ENCODE measurements at places on chromosomes 16 and 17. TPM values are rescaled to one million over a fixed set of nuclear protein-coding genes. Genes with fewer than 3 reads are reported as not detected.
A peak's percentile ranks its signal among the peaks of the same experiment; 100 is the strongest.

DNA sequence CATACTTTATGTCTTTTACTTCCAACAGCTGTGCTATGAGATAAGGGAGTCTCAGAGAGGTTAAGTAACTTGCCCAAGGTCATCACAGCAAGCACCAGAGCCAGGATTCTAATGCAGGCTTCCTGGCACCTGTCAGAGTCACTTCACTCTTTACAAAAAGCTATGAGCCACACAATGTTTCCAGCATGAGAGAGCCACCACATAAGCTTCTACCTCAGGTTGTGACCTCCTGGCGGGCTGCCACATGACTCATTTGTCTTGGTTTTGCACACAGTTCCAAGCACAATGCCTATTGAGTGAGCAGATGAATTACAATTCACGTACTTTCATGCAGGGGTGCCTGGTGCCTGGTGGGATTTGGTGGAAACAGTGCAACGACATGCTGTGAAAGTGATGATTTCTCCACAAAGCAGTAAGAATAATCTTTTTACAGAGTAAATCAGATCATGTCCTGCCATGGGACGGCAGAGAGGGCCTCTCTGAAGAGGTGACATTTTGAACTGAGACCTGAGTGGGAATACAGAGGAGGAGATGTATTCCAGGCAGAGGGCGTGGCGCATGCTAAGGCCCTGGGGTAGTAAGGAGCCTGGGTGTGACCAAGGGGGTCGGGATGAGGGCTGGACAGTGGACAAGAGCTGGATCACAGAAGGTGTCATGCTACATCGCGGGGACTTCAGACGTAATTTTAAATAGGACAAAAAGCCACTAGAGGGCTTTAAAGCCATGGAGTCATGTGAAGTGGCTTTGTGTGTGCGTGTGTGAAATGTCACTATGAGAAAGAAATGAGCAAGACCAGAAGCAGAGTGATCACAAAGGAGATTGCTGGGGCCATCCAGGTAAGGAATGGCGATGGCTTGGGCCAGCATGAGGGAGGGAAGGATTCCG lies 53.4 kb downstream of the CACNG3 start:
- H3K4me1 ChIP-seq, result no peaks in the 10 kb centered on the region
- peaks cover 23% of the 10 kb centered on the region for H3K27me3 ChIP-seq
- H3K27ac ChIP-seq, result no peak overlapping the region
- no peaks in the 10 kb centered on the region for H3K36me3 ChIP-seq

GRCh38 chr17:43787728-43788127 lies 7.5 kb downstream of the CFAP97D1 start:
- no peak for DNase-seq
- H3K36me3 ChIP-seq, result no peaks in the 10 kb centered on the region
- H3K27me3 ChIP-seq, result peaks cover 5% of the 10 kb centered on the region
- no peak overlapping the region for H3K27ac ChIP-seq

DNA sequence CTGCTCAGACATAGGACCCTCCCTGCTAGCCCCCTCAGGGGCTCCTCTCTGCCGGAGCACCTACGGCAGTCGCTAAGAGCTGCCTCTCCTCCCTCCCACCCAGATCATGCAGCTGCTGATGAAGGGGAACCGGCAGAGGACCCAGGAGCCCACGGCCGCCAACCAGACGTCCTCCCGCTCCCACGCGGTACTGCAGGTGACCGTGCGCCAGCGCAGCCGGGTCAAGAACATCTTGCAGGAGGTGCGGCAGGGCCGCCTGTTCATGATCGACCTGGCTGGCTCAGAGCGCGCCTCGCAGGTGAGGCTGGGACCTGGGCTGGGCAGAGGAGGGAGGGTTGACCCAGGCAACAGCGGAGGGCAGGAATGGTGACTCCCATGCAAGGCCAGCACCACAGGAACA lies 17.0 kb downstream of the BTBD17 start:
- H3K27ac ChIP-seq, result no peak overlapping the region
- DNase-seq, result no peak
- peaks cover 1% of the 10 kb centered on the region for H3K27me3 ChIP-seq
- H3K36me3 ChIP-seq, result no peaks in the 10 kb centered on the region
- no peaks in the 10 kb centered on the region for H3K4me1 ChIP-seq
- H3K4me3 ChIP-seq, result no peak overlapping the region

- no peaks in the 10 kb centered on the region for H3K27me3 ChIP-seq
- no peak for DNase-seq
- H3K4me1 ChIP-seq, result peaks cover 15% of the 10 kb centered on the region
- H3K27ac ChIP-seq, result no peak overlapping the region
Observed at GRCh38 chr17:42399948-42400843, 12.0 kb upstream of the STAT3 start.

- no peak overlapping the region for H3K4me3 ChIP-seq
- no peak for DNase-seq
- H3K4me1 ChIP-seq, result no peaks in the 10 kb centered on the region
Observed at GRCh38 chr17:5179003-5179402, 12.7 kb downstream of the ZNF594 start.

DNA sequence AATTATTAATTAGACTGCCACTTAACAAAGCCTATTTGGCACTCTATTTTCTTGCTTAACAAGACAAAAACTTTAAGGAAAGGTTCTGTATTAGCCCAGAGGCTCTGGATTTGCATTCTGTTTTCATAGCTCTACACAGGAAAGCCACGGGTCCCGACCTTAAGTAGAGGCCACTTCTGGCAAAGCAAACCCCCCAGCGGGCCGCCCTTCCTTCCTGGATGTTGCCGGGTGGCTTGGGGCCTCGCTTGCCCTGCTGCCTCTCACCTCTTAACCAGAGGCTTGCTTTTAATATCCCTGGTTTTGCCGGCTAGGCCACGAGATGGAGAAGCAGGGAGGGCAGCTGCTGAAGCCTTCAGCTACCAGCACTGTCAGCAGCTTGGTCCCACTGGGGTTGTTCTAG lies 4.4 kb downstream of the RTN4RL1 start:
- H3K27me3 ChIP-seq, result peaks cover 15% of the 10 kb centered on the region
- H3K4me3 ChIP-seq, result no peak overlapping the region
- no peaks in the 10 kb centered on the region for H3K36me3 ChIP-seq
- no peak overlapping the region for H3K27ac ChIP-seq

- H3K36me3 ChIP-seq, result no peaks in the 10 kb centered on the region
- no peak overlapping the region for H3K4me3 ChIP-seq
- H3K27ac ChIP-seq, result no peak overlapping the region
- DNase-seq, result no peak
- no peaks in the 10 kb centered on the region for H3K4me1 ChIP-seq
Observed at GRCh38 chr16:81212830-81213465, 25.5 kb upstream of the BCO1 start.

- no peak overlapping the region for H3K27ac ChIP-seq
- H3K27me3 ChIP-seq, result no peaks in the 10 kb centered on the region
- H3K4me1 ChIP-seq, result no peaks in the 10 kb centered on the region
- DNase-seq, result no peak
- H3K4me3 ChIP-seq, result no peak overlapping the region
Observed at GRCh38 chr17:28700830-28701492, 10.7 kb downstream of the PROCA1 start.

GRCh38 chr17:3571043-3571900 lies 13.7 kb upstream of the TRPV3 start:
- no peaks in the 10 kb centered on the region for H3K4me1 ChIP-seq
- no peak overlapping the region for H3K27ac ChIP-seq
- no peak overlapping the region for H3K4me3 ChIP-seq
- H3K27me3 ChIP-seq, result no peaks in the 10 kb centered on the region
- peaks cover 6% of the 10 kb centered on the region for H3K36me3 ChIP-seq

- H3K27me3 ChIP-seq, result no peaks in the 10 kb centered on the region
- no peak for DNase-seq
- no peak overlapping the region for H3K27ac ChIP-seq
- H3K36me3 ChIP-seq, result no peaks in the 10 kb centered on the region
- no peaks in the 10 kb centered on the region for H3K4me1 ChIP-seq
- H3K4me3 ChIP-seq, result no peak overlapping the region
Observed at GRCh38 chr16:10098991-10099390, 83.2 kb downstream of the GRIN2A start.

Gene MMP25
- 2.2 TPM for total RNA-seq

- no peaks in the 10 kb centered on the region for H3K36me3 ChIP-seq
- H3K27me3 ChIP-seq, result no peaks in the 10 kb centered on the region
- no peak overlapping the region for H3K27ac ChIP-seq
- DNase-seq, result no peak
Observed at GRCh38 chr16:50188619-50189136, 35.6 kb downstream of the TENT4B start.

GRCh38 chr16:19601083-19601976 lies 45.8 kb downstream of the VPS35L start:
- H3K36me3 ChIP-seq, result peaks cover 31% of the 10 kb centered on the region
- DNase-seq, result peak; percentile 25
- H3K4me3 ChIP-seq, result no peak overlapping the region
- no peak overlapping the region for H3K27ac ChIP-seq
- no peaks in the 10 kb centered on the region for H3K27me3 ChIP-seq

- no peaks in the 10 kb centered on the region for H3K27me3 ChIP-seq
- H3K4me1 ChIP-seq, result peaks cover 17% of the 10 kb centered on the region
- H3K27ac ChIP-seq, result no peak overlapping the region
- peaks cover 5% of the 10 kb centered on the region for H3K36me3 ChIP-seq
- H3K4me3 ChIP-seq, result no peak overlapping the region
Observed at GRCh38 chr17:82412535-82413520, 5.3 kb upstream of the HEXD start.

Gene STAC2
- total RNA-seq, result not detected

Gene GHDC
- 13.1 TPM for total RNA-seq

Gene ABCA6
- total RNA-seq, result not detected

Gene KIF18B
- total RNA-seq, result 36.2 TPM

- DNase-seq, result no peak
- H3K4me3 ChIP-seq, result no peak overlapping the region
- no peaks in the 10 kb centered on the region for H3K36me3 ChIP-seq
- H3K27ac ChIP-seq, result no peak overlapping the region
- H3K4me1 ChIP-seq, result no peaks in the 10 kb centered on the region
Observed at GRCh38 chr17:80109713-80110446, 8.5 kb downstream of the GAA start.

Gene TPSG1
- total RNA-seq, result not detected

GRCh38 chr16:86225905-86226371 lies 284.4 kb upstream of the FOXF1 start:
- no peaks in the 10 kb centered on the region for H3K4me1 ChIP-seq
- no peak for DNase-seq
- H3K4me3 ChIP-seq, result no peak overlapping the region
- no peak overlapping the region for H3K27ac ChIP-seq
- peaks cover 11% of the 10 kb centered on the region for H3K27me3 ChIP-seq

Gene ABI3
- total RNA-seq, result 19.7 TPM

- DNase-seq, result no peak
- peaks cover 8% of the 10 kb centered on the region for H3K27me3 ChIP-seq
- no peaks in the 10 kb centered on the region for H3K36me3 ChIP-seq
- H3K4me3 ChIP-seq, result no peak overlapping the region
Observed at GRCh38 chr17:39619786-39620101, 7.0 kb upstream of the PPP1R1B start.

Gene CD300E
- total RNA-seq, result not detected

Gene DNAAF8
- 0.31 TPM for total RNA-seq

GRCh38 chr17:12982224-12982623 lies 35.6 kb downstream of the ELAC2 start:
- no peak overlapping the region for H3K4me3 ChIP-seq
- DNase-seq, result no peak
- H3K4me1 ChIP-seq, result no peaks in the 10 kb centered on the region
- H3K27ac ChIP-seq, result no peak overlapping the region
- H3K27me3 ChIP-seq, result peaks cover 17% of the 10 kb centered on the region

DNA sequence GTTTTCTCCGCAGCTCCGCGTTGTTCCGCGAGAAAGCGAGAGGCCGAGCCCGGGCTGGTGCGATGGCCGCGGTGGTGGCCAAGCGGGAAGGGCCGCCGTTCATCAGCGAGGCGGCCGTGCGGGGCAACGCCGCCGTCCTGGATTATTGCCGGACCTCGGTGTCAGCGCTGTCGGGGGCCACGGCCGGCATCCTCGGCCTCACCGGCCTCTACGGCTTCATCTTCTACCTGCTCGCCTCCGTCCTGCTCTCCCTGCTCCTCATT lies 404 bp downstream of the EMC6 start:
- H3K4me1 ChIP-seq, result peaks cover 17% of the 10 kb centered on the region
- H3K4me3 ChIP-seq, result peak overlapping the region; percentile 94
- peaks cover 5% of the 10 kb centered on the region for H3K36me3 ChIP-seq
- DNase-seq, result no peak

Gene KRTAP3-1
- total RNA-seq, result not detected

Gene GRIN2C
- not detected for total RNA-seq

Gene EPX
- total RNA-seq, result not detected

Gene PPP1R9B
- total RNA-seq, result 84.3 TPM

GRCh38 chr16:46787909-46788308 lies 39.8 kb upstream of the MYLK3 start:
- H3K36me3 ChIP-seq, result peaks cover 5% of the 10 kb centered on the region
- H3K27ac ChIP-seq, result no peak overlapping the region
- H3K4me3 ChIP-seq, result no peak overlapping the region

DNA sequence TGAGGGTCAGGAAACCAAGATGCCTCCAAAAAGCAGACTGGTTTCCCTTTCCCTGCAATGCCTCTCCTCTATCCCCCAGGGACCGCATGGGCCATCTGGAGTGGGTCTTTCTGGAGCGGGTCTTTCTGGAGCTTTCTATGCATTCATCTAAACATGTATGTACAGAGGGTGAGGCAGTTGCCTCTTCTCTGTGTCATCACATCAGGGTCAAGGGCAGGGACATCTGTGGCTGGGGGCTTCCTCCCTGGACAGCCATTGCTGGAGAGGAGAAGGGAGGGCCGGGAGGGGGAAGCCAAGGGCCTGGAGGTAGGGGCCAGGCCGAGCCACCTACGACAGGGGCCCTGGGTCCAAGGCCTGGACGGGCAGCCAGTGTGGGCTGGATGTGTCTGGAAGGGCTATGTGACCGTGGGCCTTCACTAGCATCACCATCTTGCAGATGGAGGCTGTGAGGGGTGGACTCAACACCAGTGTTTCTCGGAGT lies 840 bp downstream of the ADCY7 start:
- no peaks in the 10 kb centered on the region for H3K27me3 ChIP-seq
- peak; percentile 25 for DNase-seq
- peaks cover 77% of the 10 kb centered on the region for H3K4me1 ChIP-seq

Gene HOXB7
- total RNA-seq, result 0.44 TPM

DNA sequence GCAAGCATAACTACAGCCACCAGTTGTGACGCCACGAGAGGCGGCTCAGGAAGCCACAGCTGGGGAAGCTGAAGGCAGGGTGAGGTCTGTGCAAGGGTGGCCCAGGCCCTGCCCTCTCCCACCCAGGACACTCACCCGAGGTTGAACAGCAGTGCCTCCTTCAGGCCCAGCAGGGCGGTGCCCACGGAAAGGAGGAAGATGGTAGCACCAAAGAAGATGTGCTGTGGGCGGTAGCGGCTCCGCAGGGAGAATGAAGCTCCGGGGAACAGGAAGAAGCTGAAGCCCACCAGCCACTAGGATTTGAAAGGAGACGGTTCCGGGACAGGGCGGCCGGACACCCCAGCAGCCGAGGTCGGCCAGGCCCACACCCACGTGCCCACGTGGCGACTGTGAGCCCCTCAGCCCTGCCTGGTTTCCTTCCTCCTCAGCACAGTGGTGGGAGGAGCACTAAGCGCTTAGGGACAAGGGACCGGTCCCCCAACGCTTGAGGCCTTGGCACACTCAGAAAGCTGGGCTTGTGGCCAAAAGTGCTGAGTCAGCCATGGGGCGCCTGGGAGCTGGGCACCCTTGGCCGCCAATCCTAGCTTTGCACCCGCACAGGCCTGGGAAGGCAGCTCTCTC lies 11.0 kb downstream of the CYB561 start:
- H3K4me3 ChIP-seq, result no peak overlapping the region
- no peaks in the 10 kb centered on the region for H3K27me3 ChIP-seq
- peak overlapping the region; percentile 46 for H3K27ac ChIP-seq

GRCh38 chr16:30418350-30419181 lies 11.2 kb downstream of the ZNF771 start:
- peak overlapping the region; percentile 58 for H3K4me3 ChIP-seq
- peaks cover 28% of the 10 kb centered on the region for H3K4me1 ChIP-seq
- no peak overlapping the region for H3K27ac ChIP-seq
- no peak for DNase-seq
- peaks cover 33% of the 10 kb centered on the region for H3K36me3 ChIP-seq
